ENCODE measurements at places on chromosomes 4 and X.
A peak's percentile ranks its signal among the peaks of the same experiment; 100 is the strongest.

GRCh38 chr4:55175779-55176231, 50.4 kb upstream of the KDR start:
- DNase-seq = no peak

DNA sequence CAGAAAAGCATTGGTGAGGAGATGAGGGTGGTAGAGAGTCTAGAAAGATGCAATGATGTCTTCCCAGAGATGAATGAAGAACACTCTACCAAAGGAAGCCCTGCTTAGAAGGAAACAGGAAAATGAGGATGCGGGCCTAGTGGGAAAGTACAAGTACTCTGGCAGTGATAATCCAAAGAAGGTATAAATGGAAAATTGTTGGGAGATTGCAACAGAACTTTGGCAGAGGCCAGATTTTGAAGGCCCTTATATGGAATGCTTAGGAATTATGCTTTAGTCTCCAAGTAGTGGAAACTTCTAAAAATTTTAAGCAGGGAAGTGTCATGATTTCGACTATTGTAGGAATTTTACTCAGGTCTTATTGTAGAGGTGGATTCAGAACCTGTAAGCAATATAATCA, 11.0 kb downstream of the ARSJ start:
- no peak for DNase-seq

DNA sequence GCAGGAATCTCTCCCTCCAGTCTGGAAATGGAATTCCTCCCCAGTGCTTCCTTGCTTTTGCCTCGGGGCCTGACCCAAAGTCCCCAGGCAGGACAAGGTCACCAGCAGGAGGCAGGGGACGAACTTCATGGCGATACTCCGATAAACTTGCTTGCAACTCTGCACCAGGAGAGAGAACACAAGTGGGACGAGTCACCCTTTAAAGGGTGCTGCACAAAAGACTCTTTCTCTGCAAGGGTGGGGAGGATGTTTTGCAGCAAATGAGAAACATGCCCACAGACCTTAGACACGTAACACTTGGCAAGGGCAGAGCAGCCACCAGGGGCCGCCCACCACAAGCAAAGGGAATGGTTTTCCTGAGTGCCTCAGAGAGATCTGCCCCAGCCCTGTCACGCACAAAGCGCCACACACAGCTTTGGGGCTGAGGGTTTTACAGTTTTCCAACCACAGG, at the start of gene FGFBP2:
Gene FGFBP2, minus strand, starts transcription at position 175 of the 451 bp plus-strand sequence. Its CDS starts 46 bp downstream, at position 129.
- peak; percentile 10 for DNase-seq

DNA sequence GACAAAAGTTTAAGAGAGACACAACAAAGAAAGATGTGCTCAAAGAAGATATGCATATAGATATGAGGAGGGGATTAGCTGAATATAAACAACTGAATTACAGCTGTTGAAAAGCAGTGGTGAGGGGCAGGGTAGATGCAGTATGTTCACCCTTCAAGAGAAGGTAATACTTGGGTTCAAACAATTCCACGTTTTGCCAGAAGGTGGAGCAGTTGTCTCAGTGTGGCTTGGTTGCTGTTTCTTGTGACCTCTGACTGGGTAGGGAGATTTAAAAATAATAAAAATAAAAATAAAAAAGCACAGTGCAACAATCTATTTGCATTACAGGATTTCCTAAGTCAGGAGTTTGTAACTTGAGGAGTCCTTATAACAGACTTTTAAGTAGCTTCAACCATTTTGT, 23.3 kb downstream of the PHOX2B start:
- no peak for DNase-seq

- DNase-seq = no peak
Observed at GRCh38 chr4:79201971-79202370, 123.9 kb downstream of the NAA11 start.

GRCh38 chr4:74339501-74339900, 25.4 kb upstream of the EREG start:
- DNase-seq = no peak

- DNase-seq = no peak
Observed at GRCh38 chrX:65686236-65686635, 18.8 kb downstream of the MSN start.

GRCh38 chrX:13092455-13092941, 48.1 kb upstream of the FAM9C start:
- peak; percentile 14 for DNase-seq

GRCh38 chr4:17066972-17067371, 168.5 kb upstream of the LDB2 start:
- DNase-seq = peak; percentile 53

GRCh38 chrX:7109838-7110793, 37.4 kb upstream of the STS start:
- no peak for DNase-seq

GRCh38 chrX:16683007-16683664, 29.3 kb downstream of the CTPS2 start:
- DNase-seq = no peak
